ENCODE measurements at places on chromosomes 1 and 21.

GRCh38 chr1:232057896-232058274 is 431.3 kb downstream of the DISC1 start:
- DNase-seq: no peak

DNA sequence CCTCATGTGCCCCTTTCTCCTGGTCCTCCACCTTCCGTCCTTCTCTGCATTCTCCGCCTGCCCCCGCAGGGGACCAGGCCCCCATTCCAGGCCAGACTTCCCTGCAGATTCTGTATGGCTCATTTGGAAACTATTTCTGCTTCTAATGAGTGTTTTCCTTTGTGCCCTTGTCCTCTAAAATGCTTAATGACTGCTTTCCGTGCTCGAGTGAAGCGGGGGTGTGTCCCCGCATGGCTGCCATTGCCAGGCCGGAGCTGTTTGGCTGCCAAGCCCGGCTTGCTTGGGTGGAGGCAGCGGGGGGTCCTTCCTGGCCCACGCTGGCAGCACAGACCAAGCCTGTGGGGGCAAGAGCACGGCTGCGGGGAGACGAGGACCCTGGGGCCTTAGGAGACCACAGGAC is 299.3 kb upstream of the VAMP3 start:
- no peak for DNase-seq

GRCh38 chr1:160606611-160607010 is 27.3 kb upstream of the CD84 start:
- no peak for DNase-seq

DNA sequence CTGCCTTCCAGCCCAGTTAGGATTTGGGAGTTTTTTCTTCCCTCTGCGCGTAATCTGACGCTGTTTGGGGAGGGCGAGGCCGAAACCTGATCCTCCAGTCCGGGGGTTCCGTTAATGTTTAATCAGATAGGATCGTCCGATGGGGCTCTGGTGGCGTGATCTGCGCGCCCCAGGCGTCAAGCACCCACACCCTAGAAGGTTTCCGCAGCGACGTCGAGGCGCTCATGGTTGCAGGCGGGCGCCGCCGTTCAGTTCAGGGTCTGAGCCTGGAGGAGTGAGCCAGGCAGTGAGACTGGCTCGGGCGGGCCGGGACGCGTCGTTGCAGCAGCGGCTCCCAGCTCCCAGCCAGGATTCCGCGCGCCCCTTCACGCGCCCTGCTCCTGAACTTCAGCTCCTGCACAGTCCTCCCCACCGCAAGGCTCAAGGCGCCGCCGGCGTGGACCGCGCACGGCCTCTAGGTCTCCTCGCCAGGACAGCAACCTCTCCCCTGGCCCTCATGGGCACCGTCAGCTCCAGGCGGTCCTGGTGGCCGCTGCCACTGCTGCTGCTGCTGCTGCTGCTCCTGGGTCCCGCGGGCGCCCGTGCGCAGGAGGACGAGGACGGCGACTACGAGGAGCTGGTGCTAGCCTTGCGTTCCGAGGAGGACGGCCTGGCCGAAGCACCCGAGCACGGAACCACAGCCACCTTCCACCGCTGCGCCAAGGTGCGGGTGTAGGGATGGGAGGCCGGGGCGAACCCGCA is at the start of gene PCSK9:
Gene PCSK9, plus strand, starts transcription at position 207 of the 741 bp plus-strand sequence. Its CDS starts 290 bp downstream, at position 497.
- DNase-seq: no peak

DNA sequence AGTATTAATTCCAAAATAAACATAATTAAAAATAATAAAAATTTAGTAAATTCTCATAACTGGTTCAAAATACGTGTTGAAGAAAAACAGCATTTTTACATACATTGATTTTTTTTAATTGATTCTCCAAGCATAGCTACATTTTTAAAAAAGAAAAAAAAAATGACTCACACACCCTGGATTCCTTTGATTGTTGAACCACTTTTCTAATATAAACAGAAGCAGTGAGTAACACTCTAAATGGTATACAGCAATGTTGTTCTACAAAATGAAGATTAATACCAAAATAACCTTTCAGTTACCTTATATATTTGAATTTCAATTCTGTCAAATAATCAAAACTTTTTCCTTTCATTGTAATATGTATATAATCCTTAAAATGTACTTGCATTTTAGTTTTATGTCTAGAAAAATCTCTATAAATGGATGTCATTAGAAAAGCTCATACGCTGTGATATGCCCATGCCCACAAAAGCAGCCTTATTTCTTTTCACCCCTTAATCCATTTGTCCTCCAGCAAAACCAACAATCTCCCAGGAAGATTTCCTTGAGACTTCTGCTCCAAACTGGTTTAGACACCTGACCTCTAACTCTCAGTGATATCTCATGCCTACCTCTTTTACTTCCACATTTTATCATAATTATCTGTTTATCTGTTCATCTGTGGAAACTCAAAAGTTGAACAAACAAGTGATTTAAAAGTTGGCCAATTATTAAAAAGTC is 246.4 kb upstream of the NR5A2 start:
- DNase-seq: no peak

GRCh38 chr1:213399695-213400094 is 348.7 kb downstream of the RPS6KC1 start:
- DNase-seq: no peak

DNA sequence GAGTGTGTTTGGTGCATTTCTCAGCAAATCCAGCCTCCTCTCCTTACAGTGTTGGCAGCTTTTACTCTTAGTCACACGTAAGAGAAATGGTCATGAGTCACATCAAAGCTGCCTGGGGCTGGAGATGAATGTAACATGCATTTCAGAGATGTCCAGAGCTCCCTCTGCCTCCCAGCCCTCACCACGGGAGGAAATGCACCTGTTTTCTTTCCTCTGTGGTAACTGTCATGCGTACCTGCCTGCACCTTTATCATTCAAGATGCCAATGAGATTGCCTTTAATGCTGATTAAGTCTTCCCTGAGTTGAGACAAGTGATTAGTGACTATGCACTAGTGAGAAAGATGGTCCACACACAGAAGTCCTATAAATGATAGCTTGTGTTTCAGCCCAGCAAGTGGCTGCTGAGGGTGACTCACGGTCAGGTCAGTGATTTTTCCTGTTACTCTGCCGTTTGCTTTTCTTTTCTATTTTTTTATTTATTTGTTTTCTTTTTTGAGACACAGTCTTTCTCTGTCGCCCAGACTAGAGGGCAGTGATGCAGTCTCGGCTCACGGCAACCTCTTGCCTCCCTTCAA is 277.3 kb upstream of the FMN2 start:
- no peak for DNase-seq

DNA sequence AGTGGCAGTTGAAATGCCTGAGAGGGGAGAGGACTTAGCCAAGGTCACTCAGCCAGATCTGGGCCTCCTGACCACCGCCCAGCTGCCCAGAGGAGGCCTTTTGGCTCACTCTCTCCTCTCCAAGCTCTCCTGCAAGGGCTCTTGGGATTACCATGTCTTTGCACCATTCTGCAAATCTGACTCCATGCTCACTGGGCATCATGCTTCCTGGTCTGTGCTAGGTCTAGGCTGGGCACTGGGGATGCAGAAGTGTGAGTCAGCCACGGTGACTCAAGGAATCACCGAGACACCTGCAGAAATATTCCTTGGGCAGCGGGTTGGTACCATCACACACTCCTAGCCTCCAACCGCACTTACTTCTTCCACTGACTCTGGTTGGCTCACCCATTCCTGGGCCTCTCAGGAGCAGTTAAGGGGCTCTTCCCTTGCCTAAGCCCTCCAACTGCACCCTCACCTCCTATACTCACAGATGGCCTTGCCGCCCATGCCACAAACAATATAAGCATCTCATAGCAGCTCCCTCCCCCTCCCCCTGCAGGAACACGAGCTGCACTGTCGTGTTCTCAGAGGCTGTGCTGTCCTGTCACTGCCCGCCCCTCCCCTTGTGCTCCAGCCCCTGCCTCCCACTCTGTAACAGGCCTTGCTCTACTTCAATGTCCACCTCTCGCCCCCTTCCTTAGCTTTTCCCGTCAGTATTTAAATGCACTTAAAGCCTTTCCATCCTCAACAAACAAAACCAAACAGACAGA is 34.8 kb downstream of the CDCP2 start:
- no peak for DNase-seq

- no peak for DNase-seq
Measured at GRCh38 chr21:30434033-30434631, 4.1 kb downstream of the KRTAP13-4 start.

DNA sequence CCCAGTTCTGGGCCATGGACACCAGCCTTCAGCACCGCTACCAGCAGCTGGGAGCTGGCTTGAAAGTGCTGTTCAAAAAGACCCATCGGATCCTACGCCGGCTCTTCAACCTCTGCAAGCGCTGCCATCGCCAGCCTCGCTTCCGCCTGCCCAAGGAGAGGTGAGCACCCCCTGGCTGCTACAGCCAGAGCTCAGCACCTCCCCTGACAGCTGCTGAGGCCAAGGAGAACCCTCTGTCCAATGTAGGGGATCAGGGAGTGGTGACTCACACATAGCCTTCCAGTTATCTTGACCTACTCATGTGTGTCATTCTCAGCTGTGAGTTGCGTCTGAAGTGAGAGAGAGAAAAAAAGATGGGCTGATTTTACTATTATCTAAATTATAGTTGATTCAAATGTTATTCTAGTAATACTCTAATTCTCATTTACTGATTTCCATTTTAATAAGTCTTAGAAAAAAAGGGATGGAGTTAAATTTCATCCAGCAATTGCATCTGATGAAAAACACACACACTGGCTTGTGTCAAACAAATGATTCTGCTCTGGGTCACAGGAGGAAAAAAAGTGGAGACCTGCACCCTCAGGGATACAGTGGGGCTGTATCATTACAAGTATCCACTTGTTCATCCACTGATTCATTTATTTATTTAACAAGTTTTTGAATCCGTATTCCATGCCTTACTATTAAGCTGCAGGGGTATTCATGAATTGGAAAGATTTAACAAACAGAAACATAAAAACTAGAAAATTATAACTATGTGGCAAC is 108.0 kb downstream of the BRINP2 start:
- no peak for DNase-seq

- DNase-seq: no peak
Measured at GRCh38 chr1:240906477-240906876, 294.5 kb upstream of the GREM2 start.

GRCh38 chr1:227424159-227424680 is 105.9 kb upstream of the CDC42BPA start:
- DNase-seq: no peak

GRCh38 chr1:117818456-117818855 is 111.0 kb downstream of the GDAP2 start:
- no peak for DNase-seq

DNA sequence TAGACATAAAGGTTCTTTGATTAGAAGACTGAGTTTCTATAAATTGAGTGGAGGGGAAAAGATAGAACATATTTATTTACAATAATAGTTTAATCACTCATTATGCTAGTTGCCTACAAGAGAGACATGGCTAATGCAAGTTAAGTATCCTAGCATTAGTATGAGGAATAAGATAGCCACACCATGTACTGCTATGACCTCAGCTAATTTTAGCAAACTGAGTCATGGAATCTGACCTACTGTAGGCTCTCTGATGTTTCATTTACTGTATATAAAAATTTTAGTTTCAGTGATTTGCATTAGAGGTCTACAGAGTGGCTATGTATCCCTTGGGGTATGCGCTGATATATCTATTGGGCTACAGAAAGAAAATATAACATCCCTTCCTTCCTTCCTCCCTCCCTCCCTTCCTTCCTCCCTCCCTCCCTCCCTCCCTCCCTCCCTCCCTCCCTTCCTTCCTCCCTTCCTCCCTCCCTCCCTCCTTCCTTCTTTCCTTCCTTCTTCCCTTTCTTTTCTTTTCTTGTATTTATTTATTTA is 5.8 kb downstream of the AGL start:
- no peak for DNase-seq

- no peak for DNase-seq
Measured at GRCh38 chr1:54624466-54625464, 1.4 kb upstream of the FAM151A start.

- DNase-seq: no peak
Measured at GRCh38 chr1:23936481-23937176, 23.0 kb upstream of the PNRC2 start.

DNA sequence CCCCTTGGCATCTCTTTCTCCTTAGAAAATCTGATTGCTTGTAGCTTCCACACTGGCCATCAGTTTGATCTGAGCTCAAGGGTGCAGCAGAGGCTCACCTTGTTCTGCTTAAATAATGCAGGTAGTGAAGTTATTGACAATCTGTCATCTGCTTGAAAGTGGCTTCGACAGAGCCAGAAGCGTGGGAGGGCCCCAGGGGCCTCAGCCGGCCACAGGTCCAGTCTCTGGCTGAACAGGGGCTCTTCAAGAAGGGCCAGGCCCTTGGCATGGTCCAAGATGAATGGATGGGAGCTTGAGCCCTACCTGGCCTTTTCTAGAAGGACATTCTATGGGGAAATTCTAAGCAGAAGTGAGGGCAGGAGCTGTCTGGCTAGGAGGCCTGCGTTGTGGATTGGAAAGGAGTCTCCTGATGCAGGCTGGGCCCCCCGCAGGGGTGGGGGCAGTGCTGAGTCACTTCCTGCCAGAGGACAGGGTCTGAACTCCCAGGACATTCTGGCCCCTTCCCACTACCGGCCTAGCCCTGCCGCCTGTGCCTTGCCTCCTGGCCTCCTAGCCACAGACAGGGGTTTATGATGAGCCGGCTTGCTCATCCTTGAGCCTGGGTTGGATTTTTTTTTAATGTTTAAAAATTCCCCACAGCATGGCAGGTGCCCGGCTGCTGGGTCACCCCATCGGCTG is 162.3 kb upstream of the VAMP3 start:
- no peak for DNase-seq

GRCh38 chr1:54016343-54017282 is 1.4 kb downstream of the LDLRAD1 start:
- DNase-seq: no peak

DNA sequence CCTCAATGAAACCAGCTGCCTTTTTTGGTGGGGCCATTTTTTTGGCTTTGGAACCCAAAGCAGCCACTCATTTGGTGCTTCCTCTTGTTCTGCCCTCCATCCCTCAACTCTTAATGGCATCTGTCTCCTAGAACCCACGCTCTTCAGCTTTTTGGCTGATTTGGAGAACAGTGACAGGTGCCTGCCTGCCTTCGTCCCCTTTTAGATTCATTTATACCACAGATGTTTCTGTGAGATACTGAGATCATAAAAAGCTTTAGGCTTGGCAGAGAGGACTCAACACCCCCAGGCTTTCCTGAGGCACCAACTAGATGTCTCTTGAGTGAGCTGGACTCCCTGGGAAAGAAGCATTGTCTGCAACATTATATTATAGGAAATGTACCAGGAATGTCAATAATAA is 20.4 kb upstream of the YTHDF2 start:
- no peak for DNase-seq

DNA sequence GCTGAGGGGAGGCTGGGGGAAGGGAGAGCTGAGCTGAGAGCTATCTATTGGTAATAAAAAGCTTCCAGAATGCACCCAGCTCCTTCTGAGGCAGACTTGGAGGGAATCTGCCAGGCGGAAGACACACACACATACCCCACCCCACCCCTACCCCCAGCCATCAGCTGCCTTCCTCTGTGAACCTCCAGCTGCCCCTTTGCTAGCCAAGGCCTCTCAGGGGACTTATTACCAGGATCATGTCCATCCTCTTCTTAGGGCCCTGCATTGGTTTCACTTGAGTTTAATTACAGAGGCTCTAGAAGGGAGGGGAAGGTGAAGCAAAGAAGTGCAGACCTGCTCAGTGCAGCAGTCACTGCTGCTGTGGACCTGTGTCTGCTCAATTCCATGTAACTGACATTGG is 156.4 kb downstream of the OMA1 start:
- DNase-seq: no peak

- no peak for DNase-seq
Measured at GRCh38 chr1:44242746-44243145, 29.5 kb downstream of the DMAP1 start.
